ENCODE measurements at places on chromosomes 7 and 10.

DNA sequence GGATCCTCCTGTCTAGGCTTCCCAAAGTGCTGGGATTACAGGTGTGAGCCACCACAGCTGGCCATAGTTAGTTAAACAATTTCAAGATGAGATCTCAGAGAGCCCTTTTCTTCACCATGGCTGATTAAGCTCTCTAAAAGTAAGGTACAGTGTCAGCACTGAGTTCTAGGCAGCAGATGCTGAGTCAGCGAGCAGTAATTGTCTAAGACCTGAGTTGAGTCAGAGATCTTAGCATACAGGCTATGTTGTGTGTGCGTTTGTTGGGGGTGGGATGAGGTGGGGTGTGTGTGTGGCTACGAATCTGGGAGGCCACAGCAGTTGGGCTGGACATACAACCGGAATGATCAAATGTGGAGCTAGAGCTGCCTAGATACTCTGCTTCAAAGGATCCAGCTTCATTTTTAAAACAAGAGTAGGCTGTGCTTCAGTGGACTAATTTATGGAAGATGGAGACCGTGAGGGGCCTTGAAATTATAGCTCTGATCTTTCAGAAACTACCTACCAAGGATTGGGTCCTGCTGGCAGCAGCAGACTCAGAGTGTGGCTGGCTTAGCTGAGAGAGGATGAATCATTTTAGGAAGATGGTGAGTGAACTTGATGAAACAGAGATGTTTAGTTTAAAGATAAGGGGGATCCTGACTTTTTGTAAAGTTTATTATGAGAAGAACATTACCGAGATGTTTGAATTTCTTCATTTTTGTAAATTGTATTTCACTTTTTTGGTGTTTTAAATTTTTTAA lies 17.5 kb upstream of the MTPN start:
- no peak for DNase-seq

GRCh38 chr7:120920591-120921274 lies 29.8 kb upstream of the ING3 start:
- DNase-seq: no peak

DNA sequence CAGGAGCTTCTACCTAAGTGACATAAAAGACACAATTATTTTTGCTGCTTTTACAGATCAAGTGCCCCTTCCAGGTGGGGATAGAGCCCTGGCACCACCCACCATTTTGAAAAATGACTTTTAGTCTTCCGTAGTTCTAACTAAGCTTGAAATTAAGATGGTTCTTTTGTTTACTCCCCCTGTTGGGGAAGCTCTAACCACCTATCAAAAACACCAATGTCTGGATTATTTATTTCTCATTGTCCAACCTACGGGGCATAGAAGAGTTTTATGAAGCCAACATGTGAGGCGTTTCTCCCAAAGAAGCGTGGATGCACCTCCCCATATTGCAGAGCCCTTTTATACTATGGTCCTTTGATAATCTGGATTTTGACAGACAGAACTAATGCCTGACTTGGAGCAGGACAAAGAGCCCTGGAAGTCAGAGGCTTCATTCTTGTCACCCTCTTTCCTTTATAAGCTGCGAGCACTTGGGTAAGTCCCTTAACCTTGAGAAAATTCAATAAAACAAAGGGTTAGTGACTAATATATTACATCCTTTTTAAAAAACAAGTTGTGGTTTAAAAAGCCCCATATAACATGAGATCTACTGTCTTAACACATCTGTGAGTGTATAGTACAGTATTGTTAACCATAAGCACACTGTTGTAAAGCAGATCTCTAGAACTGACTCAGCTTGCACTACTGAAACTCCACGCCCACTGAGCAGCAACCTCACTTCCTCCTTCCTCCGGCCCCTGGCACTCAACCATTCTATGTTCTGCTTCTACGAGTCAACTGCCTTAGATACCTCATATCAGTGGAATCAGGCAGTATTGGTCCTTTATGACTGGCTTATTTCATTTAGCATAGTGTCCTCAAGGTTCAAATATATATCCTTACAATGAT lies 67.5 kb downstream of the ATXN7L1 start:
- no peak for DNase-seq

DNA sequence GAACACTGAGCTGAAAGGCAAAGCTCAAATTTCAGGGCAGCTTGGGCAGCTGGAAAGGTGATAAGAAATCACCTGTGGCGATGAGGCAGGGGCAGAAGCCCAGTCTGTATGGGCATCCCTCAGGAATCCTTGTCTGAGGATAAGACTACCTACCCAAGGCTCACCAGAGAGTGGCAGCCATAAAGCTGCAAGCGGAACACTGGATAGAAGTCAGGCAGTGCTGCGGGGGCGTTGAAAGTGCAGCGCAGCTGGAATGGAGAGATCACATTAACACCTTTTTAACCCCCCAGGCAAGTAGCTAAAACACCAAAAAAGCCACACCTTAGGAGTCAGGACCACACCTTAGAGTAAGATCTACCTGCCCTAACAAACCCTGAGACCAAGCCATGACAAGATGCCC lies 38.2 kb downstream of the ABCB5 start:
- DNase-seq: no peak

GRCh38 chr10:69506834-69507713 lies 55.8 kb downstream of the TSPAN15 start:
- no peak for DNase-seq

GRCh38 chr7:36161996-36162395 lies 8.9 kb downstream of the EEPD1 start:
- no peak for DNase-seq

- DNase-seq: no peak
These were observed 15.3 kb downstream of the MKLN1 start for GRCh38 chr7:131342864-131343442.

- DNase-seq: no peak
These were observed 158.9 kb upstream of the FERD3L start for GRCh38 chr7:19304086-19304485.

DNA sequence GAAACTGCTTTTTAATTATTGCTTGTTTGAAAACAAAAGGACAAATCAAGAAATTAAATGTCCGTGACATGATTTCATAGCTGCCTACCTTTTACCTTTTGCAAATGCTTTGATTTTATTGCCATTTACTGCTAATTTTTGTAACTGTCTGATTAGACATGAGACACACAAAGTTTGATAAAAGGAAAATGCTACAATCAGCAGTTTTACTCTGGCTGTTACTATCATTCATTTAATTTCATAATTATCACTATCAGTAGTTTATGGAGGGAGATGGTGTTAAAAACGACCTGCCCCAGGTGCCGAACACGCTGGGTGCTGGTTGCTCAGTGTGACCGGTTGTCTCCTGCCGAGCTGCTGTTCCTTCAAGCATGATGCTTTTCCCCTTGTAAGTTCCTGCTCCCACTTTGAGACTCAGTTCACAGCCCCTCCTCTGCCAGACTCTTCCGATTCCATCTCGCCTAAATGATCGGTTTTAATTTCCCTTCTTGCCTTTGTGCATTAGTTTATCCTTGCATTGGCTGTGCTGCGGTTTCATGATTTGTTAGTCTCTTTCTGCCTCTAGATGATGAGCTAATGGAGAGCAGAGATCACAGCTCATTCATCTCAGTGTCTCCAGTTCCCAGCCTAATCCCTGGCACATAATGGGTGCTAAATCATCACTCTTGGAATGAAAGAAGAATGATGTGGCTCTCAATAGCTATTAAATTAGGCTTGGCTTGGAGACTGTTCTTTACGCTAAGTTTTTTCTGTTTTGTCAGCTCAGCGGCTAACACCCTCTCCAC lies 110.6 kb downstream of the PFKFB3 start:
- no peak for DNase-seq

DNA sequence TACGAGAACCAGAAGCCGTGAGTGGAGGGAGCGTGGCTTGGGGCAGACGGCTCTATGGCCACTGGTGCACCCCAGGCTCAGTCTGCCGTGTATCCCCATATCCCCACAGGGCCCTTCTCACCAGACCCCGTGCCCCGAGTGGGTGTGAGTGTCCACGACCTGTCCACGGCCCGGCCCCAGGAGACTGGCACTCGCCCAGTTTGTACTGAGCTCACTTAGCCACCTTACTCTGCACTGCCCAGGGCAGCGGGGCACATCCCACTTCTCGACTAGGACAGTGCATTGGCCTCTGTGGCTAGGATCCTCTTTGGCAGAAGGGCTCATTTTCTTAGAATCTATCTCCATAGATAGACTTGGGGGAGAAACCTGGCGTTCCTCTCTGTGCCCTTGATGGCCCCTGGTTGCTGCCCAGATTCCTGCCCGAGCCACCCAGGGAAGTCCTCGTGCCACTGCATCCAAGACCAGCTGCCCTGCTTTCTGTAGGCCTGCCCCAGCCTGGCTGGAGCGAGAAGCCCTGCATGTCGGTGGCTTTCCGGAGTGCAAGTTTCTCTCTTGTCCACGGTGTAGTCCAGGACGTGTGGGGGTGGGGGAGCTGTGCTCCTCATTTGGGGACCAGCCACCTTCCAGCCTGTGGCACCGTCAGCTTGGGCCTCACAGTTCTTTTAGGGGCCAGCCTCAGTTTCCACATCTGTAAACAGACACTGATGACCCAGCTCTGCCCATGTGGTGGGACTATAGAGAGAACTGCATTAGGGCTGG lies 11.9 kb downstream of the TMEM120A start:
- DNase-seq: no peak

- no peak for DNase-seq
These were observed 28.4 kb upstream of the PFKFB3 start for GRCh38 chr10:6174201-6174874.

- no peak for DNase-seq
These were observed 211.2 kb downstream of the JAZF1 start for GRCh38 chr7:27969346-27969745.
